Jurkat, Clone E6-1 (cell line): ENCODE measurements at places on chromosomes 1 and 21.
A peak's percentile ranks its signal among the peaks of the same experiment; 100 is the strongest.

DNA sequence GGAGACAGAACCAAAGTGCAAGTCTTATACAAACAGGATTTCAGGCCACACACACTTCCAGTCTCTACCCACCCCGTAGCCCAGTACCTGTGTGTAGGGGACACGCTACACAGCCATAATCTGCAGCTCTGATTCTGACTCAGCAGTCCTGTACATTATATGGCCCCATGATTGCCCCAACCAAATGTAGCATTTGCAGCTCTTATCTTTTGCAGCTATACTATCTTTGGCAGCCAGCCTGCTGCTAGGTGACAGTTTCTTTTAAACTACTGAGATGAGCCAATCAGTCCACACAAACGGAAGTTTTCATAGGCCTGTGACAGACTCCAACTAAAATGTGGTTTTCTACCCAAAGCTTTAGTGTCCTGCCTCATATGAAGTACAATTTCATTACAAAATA, 259.6 kb upstream of the ST6GALNAC5 start:
- DNase-seq = peak; percentile 2

- DNase-seq = no peak
Measured at GRCh38 chr1:159890390-159890789, 9.6 kb downstream of the CFAP45 start.

- DNase-seq = no peak
Measured at GRCh38 chr1:160124705-160125478, 9.3 kb downstream of the ATP1A2 start.

GRCh38 chr1:15684468-15685291, 560 bp downstream of the PLEKHM2 start:
- DNase-seq = no peak

- no peak for DNase-seq
Measured at GRCh38 chr1:4022715-4023114, 122.6 kb upstream of the C1orf174 start.
